ENCODE measurements at places on chromosomes 7 and 10.
A peak's percentile ranks its signal among the peaks of the same experiment; 100 is the strongest.

DNA sequence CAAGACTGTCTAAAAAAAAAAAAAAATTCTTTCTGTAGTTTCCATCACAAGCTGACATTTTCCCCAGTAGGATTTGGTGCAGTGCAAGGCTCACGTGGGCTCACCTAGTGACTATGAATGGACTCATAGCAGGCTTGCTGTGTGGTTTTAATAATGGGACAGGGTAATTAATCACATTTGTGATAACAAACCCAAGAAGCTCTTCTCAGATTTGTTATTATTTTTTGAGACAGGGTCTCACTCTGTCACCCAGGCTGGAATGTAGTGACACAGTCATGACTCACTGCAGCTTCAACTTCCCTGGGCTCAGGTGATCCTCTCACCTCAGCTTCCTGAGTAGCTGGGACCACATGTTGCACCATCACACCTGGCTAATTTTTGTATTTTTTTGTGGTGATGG lies 40.0 kb downstream of the NACAD start:
- no peak for DNase-seq

DNA sequence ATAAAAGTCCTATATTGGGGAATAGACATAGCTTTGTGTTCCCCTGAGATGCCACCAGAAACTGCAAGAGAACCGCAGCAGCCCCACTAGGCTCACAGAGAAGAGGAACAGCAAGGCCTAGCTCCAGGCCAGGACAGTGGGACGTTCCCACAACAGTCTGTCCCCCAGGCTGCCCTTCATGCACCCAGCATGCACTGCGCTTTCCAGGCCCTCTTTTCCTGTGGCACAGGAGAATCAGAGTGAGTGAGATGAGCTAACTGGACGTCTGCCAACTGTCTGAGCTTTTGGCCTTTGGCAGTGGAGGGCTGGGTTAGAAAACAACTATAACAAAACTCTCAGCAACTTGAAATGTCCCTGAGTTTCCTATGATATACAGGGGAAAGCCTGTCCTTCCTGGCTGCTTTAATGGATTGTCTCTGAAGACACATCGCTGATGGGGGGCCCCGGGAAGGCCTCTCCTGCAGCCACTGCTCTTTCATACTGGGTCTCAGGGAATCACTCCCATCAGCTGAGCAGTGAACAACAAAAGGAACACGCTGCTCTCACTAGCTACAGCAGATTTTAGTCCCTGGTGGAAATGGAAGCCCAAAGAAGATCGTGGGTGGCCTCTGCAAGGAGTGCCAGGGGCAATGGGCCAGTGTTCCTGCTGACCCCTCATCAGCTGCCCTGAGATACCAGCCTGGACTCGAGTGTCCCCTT lies 53.5 kb downstream of the PODXL start:
- no peak for DNase-seq

- DNase-seq, result no peak
Measured at GRCh38 chr7:28078036-28078901, 102.3 kb downstream of the JAZF1 start.

- DNase-seq, result peak; percentile 50
Measured at GRCh38 chr7:148142660-148143248, 447.8 kb upstream of the C7orf33 start.

GRCh38 chr10:34150103-34150502 lies 665.0 kb downstream of the PARD3 start:
- DNase-seq, result no peak

GRCh38 chr7:103879411-103879810 lies 110.0 kb downstream of the RELN start:
- no peak for DNase-seq
